COR-L47 (cell line): ENCODE measurements at places on chromosomes 3 and 15.

- no peak for DNase-seq
Observed at GRCh38 chr3:39515681-39516441, 48.4 kb downstream of the MOBP start.

GRCh38 chr3:152190636-152191183 is 78.0 kb upstream of the MBNL1 start:
- no peak for DNase-seq

DNA sequence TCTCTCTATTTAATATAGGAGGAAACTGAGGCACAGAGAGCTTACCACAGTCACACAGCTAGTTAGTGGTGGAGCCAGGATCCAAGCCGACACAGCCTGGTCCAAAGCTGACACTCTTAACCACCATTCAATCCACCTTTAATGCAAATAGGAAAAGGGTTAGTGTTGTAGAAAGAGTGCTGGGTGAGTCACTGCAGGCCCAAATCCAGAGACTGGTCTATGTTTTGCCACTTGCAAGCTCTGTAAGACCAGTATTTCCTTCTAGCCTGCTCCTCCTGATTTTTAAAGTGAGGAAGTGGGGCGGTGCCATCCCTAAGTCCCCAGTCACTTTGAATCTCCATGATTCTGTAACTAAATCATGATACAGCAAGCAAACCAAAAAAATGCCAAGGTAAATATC is 111.0 kb downstream of the MECOM start:
- no peak for DNase-seq

GRCh38 chr3:52831500-52832301 is 1.2 kb upstream of the ITIH4 start:
- DNase-seq: no peak

- DNase-seq: no peak
Observed at GRCh38 chr15:84772467-84772866, 24.1 kb downstream of the ZNF592 start.

- DNase-seq: no peak
Observed at GRCh38 chr3:192980632-192981031, 63.0 kb upstream of the MB21D2 start.

GRCh38 chr3:71322154-71322553 is 261.4 kb downstream of the FOXP1 start:
- DNase-seq: no peak

- no peak for DNase-seq
Observed at GRCh38 chr15:37931321-37931720, 3.1 kb upstream of the TMCO5A start.

GRCh38 chr3:33879540-33879939 is 81.1 kb downstream of the PDCD6IP start:
- DNase-seq: no peak

DNA sequence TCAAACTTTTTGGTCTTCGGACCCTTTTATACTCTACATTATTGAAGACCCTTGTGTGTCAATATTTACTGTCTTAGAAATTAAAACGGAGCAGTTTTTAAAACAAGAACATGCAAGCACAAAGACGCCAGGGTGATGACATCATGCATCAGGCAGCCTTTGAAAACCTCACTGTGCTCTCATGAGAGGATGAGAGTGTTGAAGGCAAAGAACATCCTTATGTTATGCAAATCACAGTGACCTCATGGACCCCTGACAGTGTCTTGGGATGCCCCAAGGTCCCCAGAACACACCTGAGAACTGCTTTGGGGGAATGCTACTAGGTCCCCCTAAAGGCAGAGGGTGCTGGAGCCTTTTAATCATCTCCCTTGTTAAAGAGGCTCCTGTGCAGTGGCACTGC is 51.6 kb downstream of the CHDH start:
- DNase-seq: no peak

DNA sequence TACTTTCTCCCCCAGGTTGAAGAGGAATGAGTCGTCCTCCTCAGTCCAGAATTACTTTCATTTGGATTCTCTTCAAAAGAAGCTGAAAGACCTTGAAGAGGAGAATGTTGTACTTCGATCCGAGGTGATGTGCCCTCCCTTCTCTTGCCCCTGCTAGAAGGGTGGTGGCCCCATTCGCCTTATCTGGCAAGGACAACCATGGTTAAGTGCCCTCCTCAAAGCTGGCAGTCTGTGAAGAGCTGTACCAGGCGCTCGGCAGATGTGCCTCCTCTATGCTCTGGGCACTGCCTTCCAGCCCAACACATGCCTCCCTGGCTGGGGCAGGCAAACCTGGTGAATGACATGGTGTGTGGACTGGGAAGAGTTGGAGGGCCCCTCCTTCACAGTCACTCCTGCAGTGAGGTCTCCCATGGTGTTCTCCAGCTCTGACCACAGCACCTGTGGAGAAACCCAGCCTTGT is 77.0 kb downstream of the CCK start:
- no peak for DNase-seq

DNA sequence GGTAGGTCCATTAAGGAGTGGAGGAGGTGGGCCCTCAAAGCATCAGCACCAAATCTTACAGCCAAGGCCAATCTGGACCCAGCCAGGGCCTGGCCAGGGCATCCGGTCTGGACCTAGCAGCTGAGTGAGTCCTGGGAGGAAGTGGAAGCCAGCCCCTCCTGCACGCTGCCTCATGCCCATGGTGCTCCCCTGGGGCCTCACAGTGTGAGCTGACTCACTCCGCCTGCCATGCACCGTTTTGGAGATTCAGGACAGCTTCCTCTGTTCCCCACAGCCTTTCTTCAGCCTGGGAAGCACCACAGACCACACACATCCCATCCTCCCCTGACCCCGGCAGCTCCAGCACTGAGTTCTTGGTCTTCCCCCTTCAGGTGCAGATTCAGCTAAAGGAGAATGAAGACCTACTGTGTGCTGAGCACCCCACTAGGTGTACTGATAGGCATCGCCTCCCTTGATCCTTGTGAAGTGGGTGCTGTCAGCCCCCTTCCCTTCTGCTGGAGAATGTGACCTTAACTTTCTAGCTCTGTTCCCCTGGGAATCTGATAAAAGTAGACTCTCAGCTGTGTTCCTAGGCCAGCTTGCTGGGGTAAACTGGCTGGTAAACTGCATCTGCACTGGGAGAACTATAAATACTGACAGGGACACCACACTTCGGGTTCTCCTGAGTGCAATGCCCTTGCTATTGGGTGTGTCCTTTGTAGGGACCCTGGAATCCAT is 36.8 kb upstream of the SEC13 start:
- DNase-seq: no peak

DNA sequence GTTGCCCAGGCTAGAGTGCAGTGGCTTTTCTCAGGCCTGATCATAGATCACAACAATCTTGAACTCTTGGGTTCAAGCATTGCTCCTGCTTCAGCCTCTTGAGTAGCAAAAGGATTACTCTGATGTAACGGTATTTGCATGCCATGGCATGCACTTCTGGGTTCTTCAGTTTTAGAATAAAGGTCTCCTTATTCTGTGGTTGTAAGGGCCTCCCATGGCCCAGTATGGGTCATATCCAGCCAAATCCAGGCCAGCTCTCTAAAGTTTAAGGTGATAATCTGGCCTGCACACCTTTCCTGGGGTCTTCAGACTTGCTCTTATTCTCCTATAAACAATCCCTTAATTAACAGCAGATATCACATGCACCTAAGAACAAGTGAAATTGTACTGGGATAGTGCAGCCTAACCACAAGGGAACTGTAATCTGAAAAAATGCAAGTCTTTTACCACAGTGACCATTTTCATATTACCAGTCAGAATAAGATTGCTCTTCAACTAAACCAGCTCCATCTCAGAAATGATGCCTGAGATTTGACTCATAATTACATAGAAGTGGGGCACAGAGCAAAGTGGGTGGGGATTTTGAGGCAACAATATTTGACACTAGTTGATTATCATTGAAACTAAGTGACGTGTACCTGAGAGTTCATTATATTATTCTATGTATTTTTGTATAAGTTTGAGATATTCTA is 25.4 kb downstream of the COMMD2 start:
- DNase-seq: no peak

DNA sequence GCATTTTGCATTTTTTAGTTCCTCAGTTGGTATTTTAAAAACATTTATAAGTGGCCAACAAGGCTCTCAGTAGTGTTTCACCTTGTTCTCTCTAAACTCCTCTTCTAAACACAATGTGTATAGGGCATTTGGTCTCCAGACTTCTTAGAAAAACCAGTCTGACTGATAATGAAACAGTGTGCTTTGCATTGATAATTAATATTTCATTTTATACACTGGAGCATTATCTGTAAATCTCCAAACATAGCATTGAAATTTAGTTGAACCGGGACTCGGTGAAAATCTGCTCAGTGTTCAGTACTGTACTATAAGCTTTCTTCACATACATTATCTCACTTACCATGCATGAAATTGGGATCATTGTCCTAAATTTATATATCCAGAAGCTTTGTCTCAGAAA is 53.6 kb downstream of the SETD5 start:
- no peak for DNase-seq

DNA sequence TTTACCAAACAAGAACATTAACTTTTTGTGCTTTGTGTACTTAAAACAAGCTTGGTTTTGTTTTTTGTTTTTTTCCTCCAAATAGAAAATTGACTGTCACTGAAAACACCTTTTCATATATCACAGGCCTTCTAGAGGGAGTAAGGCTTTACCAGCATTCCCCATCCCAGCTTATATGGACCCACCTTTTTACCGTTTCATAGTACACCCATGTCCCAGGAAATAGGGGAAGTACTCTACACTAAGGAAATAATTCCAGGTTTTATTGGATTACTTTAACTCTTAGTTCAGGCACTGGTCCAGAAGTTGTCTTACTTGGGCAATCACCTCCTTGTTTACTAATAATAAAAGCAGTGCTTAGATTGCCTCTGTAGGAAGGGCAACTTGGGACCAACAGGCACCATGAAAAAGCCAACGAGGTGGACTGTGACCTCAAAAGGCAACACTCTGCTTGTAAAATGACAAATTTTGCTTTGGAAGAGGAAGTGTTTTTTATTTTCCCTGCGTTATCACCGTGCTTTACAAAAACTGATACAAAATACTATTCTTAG is 26.2 kb downstream of the HMG20A start:
- no peak for DNase-seq

DNA sequence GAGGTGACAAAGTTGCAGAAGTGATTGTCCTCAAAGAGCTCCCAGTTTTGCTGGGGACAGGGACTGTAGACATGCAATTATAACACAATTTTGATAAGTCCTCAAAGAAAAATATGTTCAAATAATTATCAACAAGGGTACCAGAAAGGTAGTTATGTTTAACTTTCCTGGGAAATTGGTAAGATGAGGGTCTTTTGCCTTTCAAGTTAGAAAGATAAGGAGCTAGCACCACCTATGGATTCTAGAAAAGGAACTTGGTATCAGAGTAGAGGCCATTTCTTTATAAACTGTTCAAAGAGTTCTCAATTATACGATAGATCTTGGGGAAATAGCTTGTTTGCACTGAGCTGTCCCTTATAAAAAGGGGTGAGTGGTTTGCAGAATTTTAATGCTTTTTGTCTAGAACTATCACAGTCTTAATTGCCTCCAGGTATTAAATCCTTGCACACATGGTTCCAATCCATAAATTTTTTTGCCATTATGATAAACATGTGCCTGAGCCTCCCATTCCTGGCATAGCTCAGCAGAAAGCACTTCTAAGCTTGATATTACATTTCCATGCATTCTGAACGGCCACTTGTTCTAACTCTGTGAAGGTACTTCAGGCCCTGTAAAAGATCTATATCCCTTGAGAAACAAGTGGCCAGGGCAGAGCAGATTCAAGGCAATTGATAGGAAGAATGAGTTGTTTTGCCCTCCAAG is 247.5 kb upstream of the LRIG1 start:
- no peak for DNase-seq

DNA sequence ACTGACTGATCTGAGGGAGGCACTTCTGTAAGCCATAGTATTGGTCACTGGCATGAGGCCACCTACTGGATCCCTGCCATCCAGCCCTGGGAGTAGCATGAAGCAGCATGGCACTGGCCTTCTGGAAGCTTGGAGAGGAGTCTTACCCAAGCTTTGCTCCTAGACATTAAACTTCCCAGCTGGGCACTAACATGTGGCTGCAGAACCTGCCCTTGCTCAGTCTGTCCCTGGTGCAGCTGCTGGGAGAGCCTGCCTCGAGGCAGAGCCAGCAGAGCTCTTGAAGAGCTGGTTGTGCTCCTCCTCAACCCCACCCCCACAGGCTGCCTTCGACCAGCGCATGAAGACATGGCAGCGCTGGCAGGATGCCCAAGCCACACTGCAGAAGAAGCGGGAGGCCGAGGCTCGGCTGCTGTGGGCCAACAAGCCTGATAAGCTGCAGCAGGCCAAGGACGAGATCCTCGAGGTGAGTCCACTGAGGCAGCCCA is 17.1 kb upstream of the SNX22 start:
- DNase-seq: no peak

GRCh38 chr3:98068824-98069223 is 18.1 kb upstream of the OR5AC2 start:
- no peak for DNase-seq

DNA sequence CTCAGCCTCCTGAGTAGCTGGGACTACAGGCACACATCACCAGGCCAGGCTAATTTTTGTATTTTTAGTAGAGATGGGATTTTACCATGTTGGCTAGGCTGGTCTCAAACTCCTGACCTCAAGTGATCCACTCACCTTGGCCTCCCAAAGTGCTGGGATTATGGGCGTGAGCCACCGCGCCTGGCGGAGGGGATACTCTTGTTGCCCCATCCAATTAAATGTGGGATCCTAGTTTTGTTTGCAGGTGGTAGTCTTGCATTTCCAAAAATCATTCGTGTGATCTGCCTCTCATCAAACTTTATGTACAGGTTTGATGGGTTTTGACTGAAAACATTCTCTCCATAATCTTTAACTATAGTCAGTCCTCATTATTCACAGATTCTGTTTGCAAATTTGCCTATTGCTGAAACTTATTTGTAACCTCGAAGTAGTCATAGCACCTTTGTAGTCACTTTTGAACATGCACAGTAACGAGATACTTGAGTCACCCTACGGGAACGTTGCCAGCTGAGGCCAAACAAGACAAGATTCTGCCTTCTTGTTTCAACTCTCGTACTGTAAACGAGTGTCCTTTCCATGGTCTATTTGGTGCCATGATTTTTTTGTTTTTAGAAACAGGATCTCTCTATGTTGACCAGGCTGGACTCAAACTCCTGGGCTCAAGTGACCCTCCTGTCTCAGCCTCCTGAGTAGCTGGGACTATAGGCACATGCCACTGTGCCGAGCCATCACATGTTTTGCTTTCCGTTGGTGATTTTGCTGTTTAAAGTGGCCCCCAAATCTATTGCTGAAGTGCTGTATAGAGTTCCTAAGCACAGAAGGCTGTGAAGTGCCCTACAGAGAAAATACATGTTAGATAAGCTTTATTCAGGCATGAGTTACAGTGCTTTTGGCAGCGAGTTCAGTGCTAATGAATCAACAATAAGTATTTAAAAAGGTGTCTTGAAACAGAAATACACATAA is 8.1 kb upstream of the MAPK6 start:
- DNase-seq: peak; percentile 15

DNA sequence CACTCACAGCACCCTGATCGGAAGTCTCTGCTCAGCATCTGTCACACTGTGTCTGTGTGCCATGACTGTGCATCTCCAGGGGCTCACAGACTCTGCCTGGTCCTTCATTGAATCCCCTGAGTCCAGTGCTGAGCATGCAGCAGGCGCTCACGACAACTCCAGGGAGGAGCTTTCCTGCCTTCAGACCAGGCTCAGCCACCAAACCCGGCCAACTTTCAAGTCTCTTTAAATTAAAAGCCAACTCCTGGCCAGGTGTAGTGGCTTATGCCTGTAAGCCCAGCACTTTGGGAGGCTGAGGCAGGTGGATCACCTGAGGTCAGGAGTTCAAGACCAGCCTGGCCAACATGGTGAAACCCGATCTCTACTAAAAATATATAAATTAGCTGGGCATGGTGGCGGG is 24.2 kb downstream of the GRAMD2A start:
- no peak for DNase-seq

GRCh38 chr3:178271740-178272387 is 264.4 kb upstream of the KCNMB2 start:
- no peak for DNase-seq
